Stimulated activated CD4-positive, alpha-beta T cell treated with anti-CD3 and anti-CD28 coated beads, TNF-alpha, amount 100 ng/mL, for 4 hours (primary cell): ENCODE measurements at places on chromosomes 1 and 21.

- no peak for DNase-seq
Observed at GRCh38 chr1:231046730-231047395, 6.8 kb upstream of the FAM89A start.

- DNase-seq = no peak
Observed at GRCh38 chr21:21373969-21374368, 375.8 kb downstream of the NCAM2 start.

GRCh38 chr1:242691610-242691945, 167.1 kb upstream of the PLD5 start:
- no peak for DNase-seq

- no peak for DNase-seq
Observed at GRCh38 chr1:171494076-171494475, 8.7 kb downstream of the PRRC2C start.

GRCh38 chr1:156655151-156655903, 13.4 kb downstream of the BCAN start:
- no peak for DNase-seq

GRCh38 chr1:171984850-171985485, 143.7 kb downstream of the DNM3 start:
- no peak for DNase-seq

DNA sequence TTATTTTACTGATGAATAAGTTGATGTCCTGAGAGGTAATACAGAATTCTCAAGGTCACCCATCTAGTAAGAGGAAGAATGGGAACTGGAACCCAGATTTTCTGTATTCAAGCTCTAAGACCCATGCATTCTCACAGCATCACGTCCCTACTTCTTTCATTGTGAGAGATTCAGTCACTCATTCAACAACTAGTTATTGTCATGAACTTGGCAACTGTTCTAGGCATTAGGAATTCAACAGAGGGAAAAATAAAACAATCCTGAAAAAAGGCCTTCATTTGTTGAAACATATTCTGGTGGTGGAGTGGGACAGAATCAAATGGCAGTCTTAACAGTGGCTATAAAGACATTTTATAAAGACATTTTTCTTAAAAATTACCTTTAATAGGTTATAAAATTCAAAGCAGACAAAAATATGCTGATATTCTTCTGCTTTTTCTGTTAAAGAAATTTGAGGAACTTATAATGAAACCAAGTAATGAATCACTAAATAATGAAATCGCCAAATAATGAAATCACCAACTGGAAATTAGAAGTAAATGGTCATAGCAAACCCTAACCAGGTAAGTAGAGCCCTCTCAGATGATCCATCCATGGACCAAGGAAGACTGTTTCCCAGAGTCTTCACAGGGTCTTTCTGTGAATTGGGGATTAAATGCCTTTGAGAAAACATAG, 136.5 kb upstream of the DPYD start:
- DNase-seq = no peak

DNA sequence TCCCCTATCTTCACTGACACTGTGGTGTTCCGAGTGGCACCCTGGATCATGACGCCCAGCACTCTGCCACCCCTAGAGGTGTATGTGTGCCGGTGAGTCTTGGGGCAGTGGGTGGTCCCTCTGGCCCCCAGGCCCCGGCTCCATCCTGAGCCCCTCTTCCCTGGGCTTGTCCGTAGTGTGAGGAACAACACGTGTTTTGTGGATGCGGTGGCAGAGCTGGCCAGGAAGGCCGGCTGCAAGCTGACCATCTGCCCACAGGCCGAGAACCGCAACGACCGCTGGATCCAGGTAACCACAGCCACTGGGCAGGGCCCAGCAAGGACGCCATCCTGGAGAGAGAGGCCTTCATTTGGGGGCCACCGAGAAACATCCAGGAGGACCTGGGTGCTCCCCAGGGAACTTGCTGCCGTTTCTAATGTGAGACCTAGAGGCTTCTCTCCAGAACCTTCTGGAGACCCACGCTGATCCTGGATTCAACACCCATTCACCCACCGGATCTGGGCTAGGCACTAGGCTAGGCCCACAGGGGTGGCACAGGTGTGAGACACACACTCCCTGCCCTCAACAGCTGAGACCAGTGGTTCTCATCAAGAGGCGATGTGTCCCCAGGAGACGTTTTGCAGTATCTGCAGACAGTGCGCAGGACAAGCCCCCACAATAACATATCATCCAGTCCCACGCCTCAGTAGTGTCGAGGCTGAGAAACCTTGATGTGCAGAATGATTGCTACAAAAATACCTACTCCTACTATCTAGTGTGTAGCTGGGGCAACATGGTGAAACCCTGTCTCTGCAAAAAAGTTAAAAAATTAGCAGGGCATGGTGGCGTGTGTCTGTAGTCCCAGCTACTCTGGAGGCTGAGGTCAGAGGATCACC, 22.2 kb downstream of the PADI3 start:
- DNase-seq = no peak

DNA sequence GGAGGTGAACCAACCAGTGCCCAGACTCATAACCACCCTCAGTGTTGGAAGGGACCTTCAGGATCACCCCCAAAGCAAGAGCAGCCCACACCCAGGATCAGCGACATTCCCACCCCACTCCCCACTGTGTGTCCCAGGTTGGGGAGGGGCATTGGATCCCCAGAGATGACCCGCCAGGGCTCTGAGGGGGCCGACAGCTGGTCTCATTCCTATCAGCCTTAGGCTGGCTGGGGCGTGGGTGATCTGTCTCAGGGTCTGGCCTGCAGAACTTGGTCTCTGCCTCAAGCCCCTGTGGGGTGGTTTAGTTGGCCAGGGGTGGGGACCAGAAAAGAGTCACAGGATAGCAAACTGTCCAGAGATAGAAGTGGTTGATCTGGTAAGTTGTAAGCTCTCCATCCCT, 7.8 kb upstream of the BSND start:
- no peak for DNase-seq

DNA sequence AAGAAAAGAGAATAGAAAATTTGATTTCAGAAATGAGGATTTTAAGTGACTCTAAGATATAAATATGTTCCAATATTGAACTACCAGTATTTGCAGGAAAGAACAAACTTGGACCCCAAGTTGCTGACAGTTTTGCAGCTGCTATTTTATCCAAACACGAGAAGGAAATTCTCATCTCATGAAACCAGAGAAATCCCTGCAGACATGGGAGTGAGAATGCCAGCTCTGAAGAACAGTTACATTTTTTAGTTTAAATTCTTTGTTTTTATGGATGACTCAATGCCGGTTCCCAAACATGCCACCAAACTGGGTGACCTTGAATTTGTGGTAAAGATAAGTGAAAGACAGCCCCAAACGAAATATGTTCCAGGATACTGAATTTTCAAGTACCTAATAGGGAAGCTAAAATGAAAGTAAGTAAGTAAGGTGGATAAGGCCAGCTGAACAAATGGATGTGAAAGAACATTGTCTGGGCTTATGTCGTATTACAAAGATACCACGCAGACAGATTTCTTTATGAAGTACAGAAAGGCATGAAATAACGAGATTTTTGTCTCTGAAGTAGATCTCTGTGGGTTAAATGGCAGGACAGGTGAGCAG, 19.9 kb downstream of the TLR5 start:
- no peak for DNase-seq

- DNase-seq = no peak
Observed at GRCh38 chr1:227922501-227923352, 25.0 kb downstream of the WNT9A start.

GRCh38 chr1:205301842-205302588, 19.5 kb downstream of the NUAK2 start:
- no peak for DNase-seq

- DNase-seq = no peak
Observed at GRCh38 chr1:209751627-209752231, 4.1 kb upstream of the TRAF3IP3 start.

- DNase-seq = no peak
Observed at GRCh38 chr1:35539073-35539823, 18.0 kb downstream of the KIAA0319L start.

DNA sequence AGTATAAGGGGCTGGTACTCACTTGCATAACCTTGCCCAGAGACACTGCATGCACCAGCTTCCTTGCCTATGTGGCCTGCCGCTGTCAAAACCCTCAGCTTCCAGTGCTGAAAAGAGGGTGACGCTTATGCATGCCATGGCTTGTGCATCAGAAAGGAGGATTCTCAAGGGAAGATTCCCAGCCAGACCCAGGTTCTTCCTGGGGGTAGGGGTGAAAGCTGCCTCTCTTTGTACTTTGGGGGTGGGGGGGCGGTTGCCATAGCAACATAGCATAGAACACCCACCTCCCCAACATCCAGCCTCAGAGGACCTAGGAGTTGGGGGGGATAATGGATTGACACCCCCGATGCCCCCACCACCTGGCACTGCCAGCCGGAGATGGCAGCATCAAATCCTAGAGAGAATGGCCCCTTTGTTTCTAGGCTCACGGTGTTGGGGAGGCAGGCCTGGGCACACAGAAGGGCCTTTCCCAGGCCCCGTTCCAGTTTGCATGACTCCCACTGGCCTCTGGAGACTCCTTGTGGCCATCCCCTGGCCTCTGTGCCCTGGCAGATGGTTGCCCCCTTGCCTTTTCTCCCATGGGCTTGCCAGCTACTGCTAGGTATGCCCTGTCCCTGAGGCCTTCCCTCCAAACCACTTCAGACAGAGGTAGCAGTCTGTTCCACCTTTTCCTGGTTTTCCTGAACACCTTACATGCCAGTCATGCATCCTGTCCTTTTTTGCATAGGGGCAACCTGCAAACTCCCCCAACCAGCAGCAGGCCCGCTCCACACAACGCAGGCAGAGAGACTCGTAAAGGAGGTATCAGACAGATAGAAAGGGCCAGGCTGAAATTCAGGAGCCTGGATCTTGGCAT, 44.6 kb downstream of the RHBG start:
- DNase-seq = no peak

DNA sequence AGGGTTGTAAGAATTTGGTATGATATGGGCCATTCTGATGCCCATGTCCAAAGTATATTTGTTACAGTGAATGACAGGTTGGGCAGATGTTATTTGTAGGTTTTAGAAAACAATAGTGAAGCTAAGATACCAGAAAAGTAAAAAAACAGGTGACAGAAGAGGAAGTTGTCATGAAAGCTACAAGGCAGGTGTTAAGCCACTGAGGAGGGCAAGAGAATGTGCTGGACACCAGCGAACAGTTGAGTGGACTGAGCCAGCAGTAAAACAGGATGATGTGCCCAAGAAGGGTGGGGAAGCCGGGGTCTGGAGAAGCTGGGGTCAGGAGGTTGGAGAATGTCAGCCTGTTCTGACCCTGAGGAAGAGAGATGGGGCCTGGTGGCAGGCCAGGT, 83.3 kb downstream of the DTL start:
- no peak for DNase-seq

DNA sequence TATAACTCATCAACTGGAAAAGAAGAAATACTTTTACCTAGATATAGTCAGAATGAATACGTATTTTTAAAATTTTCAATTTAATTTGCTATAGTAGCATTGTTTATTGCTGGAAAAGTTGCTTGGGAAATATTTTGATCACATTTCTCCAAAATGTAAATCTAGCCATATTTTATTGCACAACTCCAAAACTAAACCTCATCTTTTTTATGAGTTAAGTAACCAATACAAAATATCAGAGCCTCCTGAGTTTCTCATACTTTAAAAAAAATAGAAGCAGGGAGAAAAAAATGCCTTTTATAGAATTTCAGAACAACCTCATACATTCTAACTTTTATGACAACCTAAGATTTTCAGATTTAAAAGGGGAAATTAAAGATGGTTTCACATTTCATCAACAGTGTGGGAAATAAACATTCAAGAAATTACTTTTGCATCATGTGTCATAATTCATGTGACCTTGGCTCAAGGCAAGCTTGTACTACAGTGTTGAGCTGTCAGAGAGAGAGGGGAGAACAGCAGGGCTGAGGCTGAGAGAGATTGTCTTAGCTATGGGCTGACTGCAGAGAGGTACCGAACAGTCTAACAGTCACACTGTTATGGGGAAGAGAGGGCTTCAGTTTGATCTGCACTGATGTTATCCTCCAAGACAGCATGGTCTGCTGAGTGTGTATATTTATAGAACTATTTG, 519.0 kb downstream of the LTN1 start:
- no peak for DNase-seq

DNA sequence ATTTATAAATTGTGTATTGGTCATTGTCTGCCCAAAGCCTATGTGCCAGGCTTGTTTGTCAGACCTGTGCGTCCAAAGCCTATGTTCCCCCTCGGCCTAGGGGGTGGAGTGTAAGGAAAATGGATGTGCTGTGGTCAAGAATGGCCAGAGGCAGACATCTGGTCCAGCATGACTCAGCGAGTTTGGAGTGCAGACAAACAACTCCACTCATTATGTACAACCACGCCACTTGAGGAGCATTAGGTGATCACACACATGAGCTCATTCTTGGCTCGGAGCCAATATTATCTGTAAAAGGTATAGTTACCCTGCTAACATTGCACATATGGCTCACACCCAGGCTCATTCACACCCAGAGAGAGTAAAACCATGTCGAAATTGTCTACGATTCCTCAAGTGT, 1047.6 kb upstream of the ADGRL4 start:
- no peak for DNase-seq

- DNase-seq = no peak
Observed at GRCh38 chr1:97849345-97850340, 71.2 kb downstream of the DPYD start.

DNA sequence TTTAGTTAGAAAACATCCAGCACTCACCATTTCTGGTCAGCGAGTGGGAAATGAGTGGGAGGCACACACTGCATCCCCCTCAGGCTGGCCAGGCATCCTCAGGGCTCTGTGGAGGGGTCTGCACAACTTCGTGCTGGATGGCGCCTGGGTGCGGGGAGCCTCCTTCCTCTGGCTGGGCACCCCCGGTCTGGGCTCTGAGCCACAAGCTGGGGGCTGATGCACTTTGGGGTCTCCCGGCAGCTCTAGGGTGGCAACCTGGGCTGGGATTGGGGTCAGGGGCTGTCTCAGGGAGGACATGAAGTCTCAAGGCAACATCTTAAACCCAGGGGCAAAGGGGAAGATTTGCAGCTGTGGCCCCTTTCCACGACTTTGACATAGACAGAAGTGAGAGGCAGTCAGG, 23.5 kb downstream of the PRDM16 start:
- no peak for DNase-seq

DNA sequence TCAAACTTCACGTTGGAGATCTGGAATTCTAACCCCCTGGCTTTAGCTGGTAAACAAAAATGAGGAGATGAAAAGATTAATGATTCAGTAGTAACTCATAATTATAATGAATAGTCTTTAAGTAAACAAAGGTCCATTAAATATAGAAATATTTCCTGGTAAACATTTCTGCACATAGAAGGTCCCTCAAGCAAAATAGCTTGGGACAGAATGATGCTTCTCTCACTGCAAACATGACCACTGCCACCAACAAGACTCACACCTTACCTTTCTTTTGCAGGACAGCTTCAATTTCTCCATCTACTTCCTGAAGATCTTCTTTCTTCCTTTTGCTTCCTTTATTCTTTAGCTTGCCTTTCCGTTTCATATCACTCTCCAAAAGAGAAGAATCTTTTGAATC, 25.2 kb downstream of the NVL start:
- no peak for DNase-seq
